Stimulated activated CD4-positive, alpha-beta T cell treated with anti-CD3 and anti-CD28 coated beads, Interleukin-15, amount 100 ng/mL, for 24 hours (primary cell): ENCODE measurements at places on chromosomes 7 and 10.
A peak's percentile ranks its signal among the peaks of the same experiment; 100 is the strongest.

GRCh38 chr7:43855176-43855575 is 14.1 kb downstream of the MRPS24 start:
- no peak for DNase-seq

DNA sequence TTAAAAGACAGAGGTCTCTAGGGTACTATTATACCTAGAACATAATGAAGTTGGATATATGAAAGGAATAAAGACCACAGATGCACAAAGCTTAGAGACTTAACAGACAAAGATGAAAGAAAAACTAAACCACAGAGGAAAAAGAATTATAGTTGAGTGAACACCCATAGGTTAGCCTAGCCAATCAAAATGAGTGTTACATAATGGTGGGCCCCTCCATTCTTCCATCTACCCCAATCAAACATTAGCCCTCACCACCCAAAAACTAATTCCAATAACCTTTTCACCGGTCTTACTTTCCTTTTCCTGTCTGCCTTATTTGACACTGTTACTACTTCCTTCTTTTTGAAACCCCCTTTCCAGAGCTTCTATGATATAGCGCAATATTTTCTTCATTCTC is 130.1 kb downstream of the ELMO1 start:
- DNase-seq, result no peak

GRCh38 chr10:33335801-33336581 is 1.5 kb upstream of the NRP1 start:
- DNase-seq, result peak; percentile 13

GRCh38 chr10:86019141-86019540 is 347.5 kb downstream of the GRID1 start:
- DNase-seq, result no peak

DNA sequence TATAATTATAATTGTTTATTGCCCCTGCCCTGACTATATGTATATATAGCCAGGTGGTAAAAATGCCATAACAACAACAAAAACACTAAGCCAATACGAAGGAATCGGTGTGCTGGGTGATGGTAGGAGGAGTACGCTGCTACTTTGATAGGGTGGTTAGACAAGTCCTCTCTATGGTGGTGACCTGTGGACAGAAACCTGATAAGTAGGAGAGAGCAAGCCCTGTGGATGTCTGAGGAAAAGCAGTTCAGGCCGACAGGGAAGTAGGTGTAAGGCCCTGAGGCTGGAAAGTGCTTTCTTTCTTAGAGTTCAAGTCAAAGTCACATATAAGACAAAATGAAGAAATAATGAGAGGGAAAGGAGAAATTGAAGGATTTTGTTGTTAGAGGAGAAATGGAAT is 823.8 kb upstream of the CELF2 start:
- DNase-seq, result no peak

DNA sequence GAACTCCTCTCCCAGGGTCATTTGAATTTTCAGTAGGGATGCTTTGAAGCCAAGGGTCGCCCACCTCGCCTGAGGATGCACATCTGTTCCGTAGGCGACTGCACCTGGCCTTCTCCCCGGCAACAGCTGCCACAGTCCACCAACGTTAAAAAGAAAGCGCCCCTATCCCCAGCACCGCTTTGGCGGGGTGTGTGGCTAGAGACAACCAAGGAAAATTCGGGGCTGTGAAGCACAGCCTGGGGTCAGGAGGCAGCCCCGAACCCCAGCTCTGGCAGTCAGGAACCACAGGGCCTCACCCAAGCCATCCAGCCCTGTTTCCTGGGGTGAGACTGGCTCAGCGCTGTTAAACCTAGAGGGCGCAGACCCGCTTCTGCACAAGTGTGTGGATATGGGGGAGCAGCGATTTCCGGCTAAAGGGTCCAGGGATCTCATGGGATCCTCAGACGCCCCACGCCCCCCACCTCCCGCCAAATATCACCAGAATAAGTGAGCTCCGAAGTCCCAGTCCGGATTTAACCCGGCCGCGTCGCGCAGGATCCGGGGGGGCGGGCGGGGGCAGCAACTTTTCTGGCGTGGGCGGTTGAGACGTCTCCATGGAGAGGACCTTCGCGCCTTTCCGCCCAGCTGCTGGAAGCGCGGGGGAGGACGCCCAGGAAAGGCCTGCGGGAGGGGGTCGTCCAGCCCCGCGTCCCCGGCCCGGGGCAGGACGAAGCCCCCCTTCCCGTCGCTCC is 822 bp downstream of the ZC3HAV1L start:
- DNase-seq, result peak; percentile 67

- no peak for DNase-seq
These were observed 28.7 kb downstream of the LCOR start for GRCh38 chr10:96860631-96861277.

DNA sequence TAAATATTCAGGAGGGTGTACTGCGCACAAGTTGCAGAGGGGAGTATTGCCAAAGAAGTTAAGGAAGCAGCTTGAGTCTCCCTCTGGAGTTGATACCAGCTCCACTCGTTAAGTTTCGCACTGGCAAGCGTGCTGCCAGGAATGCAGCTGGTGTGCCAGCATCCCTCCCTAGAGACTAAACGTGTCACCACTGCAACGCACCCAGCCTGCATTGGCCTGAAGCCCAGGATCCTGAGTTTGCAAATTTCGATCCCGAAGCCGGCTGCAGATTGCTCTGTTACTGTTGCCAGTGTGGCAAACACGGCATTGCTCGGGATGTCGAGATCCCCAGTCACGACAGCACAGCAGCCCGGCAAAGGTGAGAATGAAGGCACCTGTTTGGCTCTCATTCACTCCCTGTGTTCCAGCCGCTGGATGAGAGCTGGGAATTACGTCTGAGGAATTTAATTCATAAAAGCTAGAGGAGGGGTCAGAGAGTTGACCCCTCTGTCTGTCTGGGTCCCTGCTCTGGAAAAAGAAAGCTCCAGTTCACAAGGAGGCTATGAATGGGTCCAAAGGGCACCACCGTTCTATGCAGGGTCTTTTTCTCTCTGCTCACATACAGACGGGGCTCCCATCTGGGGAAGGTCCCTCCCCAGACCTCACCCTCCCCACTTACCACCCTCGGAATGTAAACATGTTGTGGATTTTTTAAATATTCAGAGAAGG is 61.0 kb downstream of the NRP1 start:
- DNase-seq, result no peak

- no peak for DNase-seq
These were observed 44.8 kb downstream of the CLIP2 start for GRCh38 chr7:74334030-74334429.

DNA sequence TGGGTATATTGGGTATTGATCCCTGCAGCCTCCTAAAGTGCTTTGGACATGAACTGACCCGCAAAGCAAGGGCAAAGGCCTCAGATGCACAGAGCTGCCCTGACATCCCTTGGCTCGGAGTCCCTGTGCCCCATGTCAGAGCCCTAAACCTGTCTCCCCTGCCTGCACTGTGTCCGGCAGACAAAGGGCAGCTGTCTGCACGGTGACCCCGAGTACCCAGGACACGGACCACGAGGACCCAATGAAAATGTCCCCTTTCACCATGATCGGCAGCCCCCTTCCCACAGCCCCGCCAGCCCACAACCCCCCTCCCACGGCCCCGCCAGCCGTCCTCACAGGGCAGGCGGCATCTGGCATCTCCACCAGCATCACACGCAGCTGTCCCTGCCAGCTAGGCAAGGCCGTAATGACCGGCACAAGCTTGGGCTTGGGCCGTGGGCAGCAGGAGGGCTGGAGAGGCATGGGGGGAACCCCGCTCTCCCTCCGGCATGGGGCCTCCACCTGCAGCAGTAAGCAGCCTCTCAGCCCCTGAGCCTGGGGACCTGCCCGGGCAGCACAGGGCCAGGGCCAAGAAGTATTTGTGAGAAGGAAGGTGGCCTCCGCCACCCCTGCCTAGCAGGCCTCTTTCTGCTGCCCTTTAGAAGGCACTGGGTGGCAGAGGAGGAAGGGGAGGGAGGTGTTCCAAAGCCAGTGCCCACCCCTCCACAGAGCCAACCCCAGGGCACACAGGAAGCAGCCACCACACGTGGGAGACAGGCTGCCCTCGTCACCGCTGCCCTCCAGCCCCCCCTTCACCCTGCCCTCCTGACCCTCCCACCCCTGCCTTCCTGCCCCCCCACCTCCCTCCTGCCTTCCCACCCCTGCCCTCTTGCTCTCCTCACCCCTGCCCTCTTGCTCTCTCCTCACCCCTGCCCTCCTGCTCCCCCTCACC is 10.1 kb downstream of the NUDT1 start:
- DNase-seq, result no peak

DNA sequence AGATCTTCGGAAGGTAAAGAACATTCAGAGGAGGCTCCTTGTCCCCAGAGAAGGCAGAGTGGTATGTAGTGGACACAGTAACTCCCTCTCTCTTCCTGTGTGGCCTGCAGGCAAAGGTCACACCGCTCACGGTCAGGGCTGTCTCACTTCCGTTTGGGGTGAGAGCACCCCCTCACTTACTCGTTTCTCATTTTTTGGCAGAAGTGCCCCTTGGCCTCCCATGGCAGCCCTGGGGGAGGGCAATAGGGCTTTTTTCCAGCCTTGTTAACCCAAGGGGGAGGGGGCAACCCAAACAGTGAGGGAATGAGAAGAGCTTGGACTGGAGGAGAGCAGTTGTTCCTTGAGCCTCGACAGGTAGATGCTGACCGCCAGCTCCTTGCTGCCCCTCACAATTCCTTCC is 31.8 kb upstream of the SRGN start:
- DNase-seq, result no peak

DNA sequence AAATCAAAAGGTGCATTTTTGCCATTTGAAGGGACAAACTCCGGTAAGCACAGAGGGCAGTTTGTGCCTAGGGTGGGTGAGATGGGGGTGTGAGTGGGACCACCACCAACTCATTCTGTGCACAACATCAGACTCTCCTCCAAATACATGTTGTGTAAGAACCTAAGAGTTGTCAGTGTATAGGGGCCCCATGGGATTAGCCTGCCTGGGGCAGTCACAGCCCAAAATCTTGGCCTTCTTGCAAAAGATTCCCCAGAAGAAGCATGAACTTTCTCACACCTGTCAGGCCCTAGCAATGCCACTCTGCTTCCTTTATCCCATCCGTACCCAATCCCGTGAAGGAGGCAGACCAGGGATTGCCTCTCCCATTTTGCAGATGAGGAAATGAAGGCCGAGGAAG is 47.1 kb upstream of the NANOS1 start:
- DNase-seq, result no peak
